ENCODE measurements at places on chromosomes 12 and 14.

DNA sequence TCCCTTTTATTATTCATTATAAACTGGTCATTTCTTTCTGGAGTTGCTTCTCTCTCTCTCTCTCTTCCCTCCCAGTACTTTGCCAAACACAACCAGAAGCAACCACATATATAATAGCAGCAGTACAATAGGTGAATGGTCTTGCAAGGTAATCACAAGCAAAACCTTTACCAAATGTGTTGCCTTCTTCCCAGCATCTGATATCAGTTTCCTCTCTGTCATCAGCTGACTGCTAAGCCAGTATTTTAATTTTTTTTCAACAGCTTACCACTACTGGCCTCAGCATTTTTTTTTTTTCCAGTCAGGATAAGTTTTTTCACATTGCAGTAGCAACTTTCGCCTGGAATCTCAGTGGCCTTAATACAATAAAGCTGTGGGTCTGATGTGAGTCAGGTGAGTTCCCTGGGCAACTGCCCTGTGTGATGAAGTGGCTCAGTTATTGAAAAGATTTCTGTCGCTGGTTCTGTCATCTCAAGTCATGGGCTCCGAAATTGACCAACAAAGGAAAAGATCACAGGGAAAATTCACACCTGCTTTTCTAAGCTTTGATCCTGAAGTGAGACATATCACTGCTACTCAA is 282.5 kb upstream of the AMIGO2 start:
- H3K27ac ChIP-seq: peak overlapping the region; percentile 97
- H3K27me3 ChIP-seq: no peaks in the 10 kb centered on the region
- H3K4me1 ChIP-seq: peaks cover 49% of the 10 kb centered on the region
- no peaks in the 10 kb centered on the region for H3K36me3 ChIP-seq
- no peak overlapping the region for H3K4me3 ChIP-seq

DNA sequence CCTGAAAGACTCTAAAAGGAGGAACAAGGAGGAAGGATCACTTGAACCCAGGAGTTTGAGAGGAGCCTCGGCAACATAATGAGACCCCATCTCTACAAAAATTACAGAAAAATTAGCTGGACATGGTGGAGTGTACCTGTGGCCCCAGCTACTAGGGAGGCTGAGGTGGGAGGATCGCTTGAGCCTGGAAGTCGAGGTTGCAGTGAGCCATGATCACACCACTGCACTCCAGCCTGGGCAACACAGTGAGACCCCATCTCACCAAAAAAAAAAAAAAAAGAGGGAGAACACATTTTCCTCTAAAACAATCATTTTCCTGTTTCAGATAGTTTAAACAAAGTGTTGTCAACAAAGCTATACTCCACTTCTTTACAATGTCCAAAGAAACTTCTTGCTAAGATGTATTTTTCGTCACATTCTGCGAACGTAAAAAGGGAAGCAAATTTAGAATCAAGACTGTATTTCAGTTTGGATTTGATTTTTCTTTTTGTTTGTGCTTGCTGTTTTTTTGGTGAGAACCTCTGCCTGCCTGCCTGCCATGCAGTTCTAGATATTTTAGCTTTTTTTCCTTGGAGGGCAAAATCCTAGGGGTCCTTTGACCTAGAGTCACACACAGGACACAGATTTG is 5.1 kb downstream of the HCAR1 start:
- H3K27ac ChIP-seq: no peak overlapping the region
- no peak for DNase-seq
- peaks cover 2% of the 10 kb centered on the region for H3K4me1 ChIP-seq
- H3K27me3 ChIP-seq: no peaks in the 10 kb centered on the region
- no peaks in the 10 kb centered on the region for H3K36me3 ChIP-seq

DNA sequence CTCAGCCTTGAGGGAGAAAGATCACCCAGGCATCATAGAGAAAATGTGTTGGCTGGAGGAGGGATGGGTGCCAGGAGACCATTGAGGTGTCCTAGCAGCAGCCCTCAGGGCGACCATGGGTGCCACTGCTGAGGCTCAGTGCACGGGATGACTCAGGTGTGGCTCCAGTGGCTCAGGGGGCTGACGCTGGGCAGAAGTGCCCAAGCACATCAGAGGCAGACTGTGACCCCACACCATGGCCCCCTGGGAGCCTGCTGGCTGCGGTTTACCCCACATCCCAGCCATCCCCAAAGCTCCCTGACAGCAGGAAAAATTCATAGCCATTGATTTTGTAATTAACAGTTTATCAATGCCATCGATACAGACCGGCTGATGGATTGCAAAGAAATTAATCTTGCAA is 120.7 kb downstream of the ESRRB start:
- H3K27me3 ChIP-seq: no peaks in the 10 kb centered on the region
- no peak overlapping the region for H3K27ac ChIP-seq
- no peak for DNase-seq
- H3K36me3 ChIP-seq: no peaks in the 10 kb centered on the region
- H3K4me1 ChIP-seq: no peaks in the 10 kb centered on the region

- DNase-seq: no peak
- H3K4me1 ChIP-seq: no peaks in the 10 kb centered on the region
- no peaks in the 10 kb centered on the region for H3K27me3 ChIP-seq
- H3K36me3 ChIP-seq: no peaks in the 10 kb centered on the region
These were observed 154.3 kb upstream of the C14orf180 start for GRCh38 chr14:104425171-104425681.

GRCh38 chr12:26520109-26520508 is 312.9 kb downstream of the ITPR2 start:
- no peak for DNase-seq
- H3K36me3 ChIP-seq: no peaks in the 10 kb centered on the region
- H3K4me3 ChIP-seq: no peak overlapping the region
- H3K4me1 ChIP-seq: peaks cover 4% of the 10 kb centered on the region
- no peak overlapping the region for H3K27ac ChIP-seq

GRCh38 chr14:22380571-22381407 is 208.2 kb downstream of the DAD1 start:
- no peak overlapping the region for H3K27ac ChIP-seq
- H3K4me3 ChIP-seq: no peak overlapping the region
- H3K27me3 ChIP-seq: no peaks in the 10 kb centered on the region
- H3K36me3 ChIP-seq: no peaks in the 10 kb centered on the region
- peaks cover 14% of the 10 kb centered on the region for H3K4me1 ChIP-seq

- peaks cover 34% of the 10 kb centered on the region for H3K36me3 ChIP-seq
- no peak for DNase-seq
- H3K4me1 ChIP-seq: no peaks in the 10 kb centered on the region
- H3K27me3 ChIP-seq: no peaks in the 10 kb centered on the region
- no peak overlapping the region for H3K27ac ChIP-seq
These were observed 10.7 kb downstream of the LLPH start for GRCh38 chr12:66119870-66120241.

DNA sequence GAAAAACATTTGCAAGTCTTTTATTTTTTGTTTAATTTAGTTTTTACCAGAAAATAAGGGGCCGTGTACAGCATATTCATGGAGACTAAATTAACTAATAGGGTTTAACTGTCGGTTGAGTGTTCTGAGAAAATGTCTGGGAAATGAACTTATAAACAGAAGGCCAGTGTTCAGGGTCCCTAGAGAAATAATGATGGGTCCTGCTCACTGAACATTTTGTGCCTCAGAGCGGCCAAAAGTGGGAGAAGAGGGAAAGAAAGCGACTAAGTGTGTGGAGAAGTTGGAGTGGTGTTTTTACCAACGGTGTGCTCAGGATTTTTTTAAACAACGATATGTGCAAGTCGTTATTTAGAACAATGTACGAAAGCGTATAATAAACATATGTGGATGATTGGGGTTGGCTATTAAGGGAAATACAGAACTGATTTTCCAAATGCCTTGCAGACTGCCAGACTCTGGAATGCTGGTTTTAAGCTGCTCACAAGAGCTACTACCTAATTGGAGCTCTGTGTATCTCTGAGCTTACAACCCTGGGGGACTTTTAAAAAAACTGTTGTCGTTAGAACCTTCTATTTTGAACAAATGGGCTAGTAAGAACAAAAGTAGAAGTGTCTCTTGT is 166.7 kb downstream of the SLC38A4 start:
- H3K27ac ChIP-seq: no peak overlapping the region
- H3K27me3 ChIP-seq: no peaks in the 10 kb centered on the region
- no peaks in the 10 kb centered on the region for H3K36me3 ChIP-seq
- H3K4me3 ChIP-seq: no peak overlapping the region
- H3K4me1 ChIP-seq: peaks cover 3% of the 10 kb centered on the region

- H3K27me3 ChIP-seq: no peaks in the 10 kb centered on the region
- no peak overlapping the region for H3K4me3 ChIP-seq
- H3K36me3 ChIP-seq: no peaks in the 10 kb centered on the region
- H3K4me1 ChIP-seq: no peaks in the 10 kb centered on the region
These were observed 207.8 kb upstream of the FAR2 start for GRCh38 chr12:28941248-28941647.

DNA sequence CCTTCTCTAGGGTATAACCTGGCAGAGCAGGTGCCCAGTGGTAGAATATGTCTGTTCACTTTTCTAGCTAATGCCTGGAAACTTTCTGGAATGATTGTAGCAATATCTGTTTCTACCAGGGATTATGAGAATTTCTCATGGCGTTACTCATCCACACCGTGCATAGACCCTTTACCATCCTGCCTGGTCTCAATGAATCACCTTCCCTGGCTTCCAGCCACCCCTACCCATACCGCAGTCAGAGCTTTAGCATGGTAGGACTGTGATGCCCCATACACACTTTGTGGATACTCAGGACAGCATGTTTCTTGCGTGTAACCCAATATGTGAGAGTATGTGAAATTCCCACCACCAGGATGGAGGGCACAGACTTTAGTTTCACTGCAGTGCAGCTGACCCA is 45.4 kb downstream of the TUNAR start:
- no peaks in the 10 kb centered on the region for H3K4me1 ChIP-seq
- no peak overlapping the region for H3K27ac ChIP-seq

- H3K4me1 ChIP-seq: peaks cover 28% of the 10 kb centered on the region
- H3K4me3 ChIP-seq: no peak overlapping the region
- no peaks in the 10 kb centered on the region for H3K36me3 ChIP-seq
- no peak for DNase-seq
These were observed 22.3 kb downstream of the MNAT1 start for GRCh38 chr14:60756847-60757246.

DNA sequence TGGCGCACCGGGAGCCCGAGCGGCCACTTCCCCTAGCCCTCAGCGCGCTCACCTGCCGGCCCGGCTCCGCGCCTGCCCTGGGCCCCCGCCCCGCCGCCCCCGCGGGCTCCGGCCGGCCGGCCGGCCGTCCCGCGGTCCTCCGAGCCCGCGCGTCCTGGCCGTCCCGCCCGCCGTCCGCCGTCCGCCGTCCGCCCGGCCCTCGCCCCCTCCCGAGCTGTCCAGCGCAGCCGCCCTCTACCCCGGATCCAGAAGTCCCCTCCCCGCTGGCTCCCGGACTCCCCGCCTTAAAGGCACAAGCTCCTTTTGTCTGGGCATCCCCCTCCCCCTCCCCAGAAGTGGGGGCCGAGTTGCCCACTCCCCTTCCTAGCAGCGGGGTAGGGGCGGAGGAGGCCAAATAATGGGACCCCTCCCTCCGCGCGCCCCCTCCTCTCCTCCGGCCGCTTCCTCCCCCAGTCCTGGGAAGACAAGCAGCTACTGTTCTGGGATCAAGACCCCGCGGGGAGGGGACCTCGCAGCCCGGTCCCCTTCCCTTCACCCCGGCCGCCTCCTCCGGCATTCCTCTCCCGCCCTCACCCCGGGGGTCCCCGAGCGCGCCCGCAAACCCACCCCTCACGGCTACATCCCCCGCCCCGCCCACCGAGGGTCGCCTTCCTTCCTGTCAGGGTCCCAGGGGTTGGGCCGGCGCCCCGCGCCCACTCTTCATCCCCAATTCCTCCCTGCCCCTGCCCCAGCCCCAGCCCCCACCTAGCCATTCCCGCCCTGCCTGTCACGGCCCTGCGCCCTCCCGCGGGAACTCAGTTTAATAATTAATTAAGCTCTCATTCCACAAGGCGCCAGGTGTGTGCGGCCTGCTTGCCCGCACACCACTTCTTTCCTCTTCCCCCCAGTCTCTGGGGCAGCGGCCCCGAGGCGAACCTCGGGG is at the start of gene ADCY6:
TSS of gene ADCY6 (minus strand) at position 236 of the 922 bp plus-strand sequence. CDS start 5,655 bp downstream, outside the sequence.
- H3K27ac ChIP-seq: no peak within 1 kb of the TSS
- H3K27me3 ChIP-seq: peaks cover 21% of the 10 kb centered on the region
- peaks cover 16% of the 10 kb centered on the region for H3K4me1 ChIP-seq
- H3K36me3 ChIP-seq: no peaks in the 10 kb centered on the region
- DNase-seq: peak; percentile 19
- peak within 1 kb of the TSS; percentile 24 for H3K4me3 ChIP-seq

- H3K4me3 ChIP-seq: no peak overlapping the region
- no peaks in the 10 kb centered on the region for H3K4me1 ChIP-seq
- H3K36me3 ChIP-seq: no peaks in the 10 kb centered on the region
- H3K27me3 ChIP-seq: no peaks in the 10 kb centered on the region
- DNase-seq: no peak
- H3K27ac ChIP-seq: no peak overlapping the region
These were observed 114.3 kb downstream of the KSR2 start for GRCh38 chr12:117854339-117855012.

- H3K4me1 ChIP-seq: peaks cover 6% of the 10 kb centered on the region
- no peaks in the 10 kb centered on the region for H3K36me3 ChIP-seq
- H3K27me3 ChIP-seq: no peaks in the 10 kb centered on the region
- no peak overlapping the region for H3K4me3 ChIP-seq
- DNase-seq: no peak
These were observed 8.2 kb downstream of the BRI3BP start for GRCh38 chr12:125001636-125002035.

DNA sequence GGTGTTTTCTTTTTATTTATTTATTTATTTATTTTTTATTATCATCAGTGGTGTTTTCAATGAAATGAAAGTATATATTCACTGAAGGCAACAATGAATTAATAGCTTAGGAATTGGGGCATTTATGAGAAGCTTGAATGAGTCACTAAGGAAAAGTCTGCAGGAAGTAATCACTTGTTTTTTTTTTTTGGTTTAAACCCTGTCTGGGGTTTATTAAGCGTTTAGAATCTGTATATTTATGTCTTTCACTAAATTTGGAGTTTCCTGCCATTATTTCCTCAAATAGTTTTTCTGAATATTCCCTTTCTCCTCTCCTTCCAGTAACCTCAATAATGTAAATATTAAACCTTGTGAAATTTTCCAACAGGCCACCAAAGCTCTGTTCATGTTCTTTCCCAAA is 85.5 kb downstream of the TESC start:
- H3K4me1 ChIP-seq: no peaks in the 10 kb centered on the region
- no peak for DNase-seq
- no peaks in the 10 kb centered on the region for H3K27me3 ChIP-seq
- peaks cover 14% of the 10 kb centered on the region for H3K36me3 ChIP-seq
